ENCODE measurements at places on chromosomes 16 and 17.

DNA sequence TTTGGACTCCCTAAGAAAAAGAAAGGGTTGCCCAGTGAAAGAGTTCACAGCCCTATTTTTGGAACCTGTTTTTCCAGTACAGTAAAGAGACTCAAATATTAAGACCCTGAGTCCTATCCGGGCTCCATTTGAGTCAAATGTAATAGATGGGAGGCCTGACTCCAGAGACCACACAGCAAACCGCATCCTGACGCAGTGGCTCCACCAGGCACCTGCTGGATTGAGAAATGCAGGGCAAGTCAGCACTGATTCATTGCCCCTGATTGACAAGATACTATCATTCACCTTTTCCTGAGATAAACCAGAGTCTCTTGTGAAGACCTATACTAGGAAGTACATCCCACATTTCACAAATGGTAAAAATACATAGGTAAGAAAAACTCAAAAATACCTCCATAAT lies 715.7 kb upstream of the SOX9 start:
- DNase-seq: no peak

DNA sequence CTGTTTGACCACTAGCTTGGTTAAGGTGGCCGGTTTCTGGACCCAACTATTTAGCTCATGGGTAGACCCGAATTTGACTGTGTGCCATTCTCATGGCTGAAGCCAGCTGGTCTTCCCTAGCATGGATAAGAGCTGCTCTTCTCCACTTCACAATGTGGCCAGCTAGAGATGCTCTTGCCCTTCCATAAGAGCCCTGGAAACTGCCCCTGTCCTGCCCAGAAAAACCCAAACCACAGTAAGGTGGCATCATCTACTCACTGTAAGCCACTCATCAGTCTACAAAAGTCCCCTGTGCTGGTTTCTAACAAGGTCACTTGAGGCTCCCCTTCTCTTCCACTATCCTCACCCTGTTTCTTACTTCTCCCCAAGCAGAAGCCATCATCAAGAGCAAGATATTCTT lies 165.1 kb downstream of the HS3ST2 start:
- no peak for DNase-seq

- peak; percentile 30 for DNase-seq
Measured at GRCh38 chr16:72455743-72456659, 284.0 kb upstream of the PMFBP1 start.

- no peak for DNase-seq
Measured at GRCh38 chr16:19314718-19315425, 29.3 kb downstream of the CLEC19A start.

GRCh38 chr17:77315010-77315409 lies 174.2 kb downstream of the SEC14L1 start:
- no peak for DNase-seq

DNA sequence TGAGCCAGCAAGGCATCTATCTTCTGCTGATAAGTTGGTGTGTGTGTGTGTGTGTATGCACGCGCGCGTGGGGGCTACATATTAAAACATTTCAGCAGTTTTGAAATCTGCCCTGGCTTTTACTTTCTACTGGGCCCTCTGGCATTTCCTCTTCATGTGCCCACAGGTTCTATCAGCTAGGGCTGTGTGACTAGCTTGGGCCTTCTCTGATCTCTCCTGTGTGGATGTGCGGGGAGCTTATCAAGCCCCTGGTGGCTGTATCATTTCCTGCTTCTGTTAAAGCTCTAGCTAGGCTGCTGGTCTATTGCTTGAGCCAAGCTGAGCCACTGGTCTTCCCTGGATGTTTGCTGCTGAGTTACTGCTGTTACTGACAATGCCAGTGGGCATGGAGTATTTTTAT lies 132.5 kb downstream of the AATF start:
- no peak for DNase-seq
